Osteocyte (in vitro differentiated cells): ENCODE measurements at places on chromosomes 13 and 19. TPM values are rescaled to one million over a fixed set of nuclear protein-coding genes. Genes with fewer than 3 reads are reported as not detected.

GRCh38 chr19:35015270-35015953, 14.9 kb upstream of the SCN1B start:
- no peak for DNase-seq

DNA sequence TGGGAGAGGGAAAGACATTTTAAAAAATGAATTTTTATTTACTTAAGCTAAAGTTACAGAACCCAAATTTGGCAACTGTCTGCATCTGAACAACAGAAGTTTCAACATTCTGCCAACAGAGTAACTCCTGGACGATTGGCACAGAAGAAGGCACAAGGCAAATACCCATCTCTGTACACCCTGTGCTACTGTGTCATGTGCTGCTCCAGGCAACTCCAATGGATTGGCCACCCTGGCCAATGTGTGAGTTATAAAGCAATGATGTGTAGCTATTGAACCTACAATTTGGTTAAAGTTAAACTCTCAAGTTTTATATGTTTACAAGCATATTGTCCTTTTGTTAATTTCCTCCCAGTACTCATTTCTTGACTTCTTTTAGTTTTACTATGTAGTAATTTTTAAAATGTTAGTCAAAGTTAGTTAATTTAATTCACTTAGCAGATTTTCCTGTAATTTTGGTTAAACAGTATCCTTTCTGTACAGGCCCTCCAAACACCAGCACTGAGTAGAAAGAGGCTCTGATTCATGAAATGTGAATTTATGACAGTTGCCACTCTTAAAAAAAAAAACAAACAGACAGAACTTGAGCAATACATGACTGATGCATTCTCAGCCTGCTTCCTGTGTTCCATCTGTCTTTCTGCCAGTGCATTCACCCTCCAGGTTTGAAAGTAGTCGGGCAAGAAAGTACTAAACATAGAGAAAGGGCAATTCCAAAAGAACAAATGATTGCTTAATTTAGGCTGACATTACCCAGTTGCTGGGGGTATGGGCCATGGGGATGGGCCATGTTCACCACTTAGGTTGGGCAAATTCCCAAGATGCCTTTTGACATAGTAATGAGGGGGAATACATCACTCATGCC, 5.9 kb downstream of the STARD13 start:
- no peak for DNase-seq

- DNase-seq: no peak
These were observed 11.5 kb upstream of the MICU2 start for GRCh38 chr13:21615427-21615826.

- no peak for DNase-seq
These were observed 3.1 kb upstream of the CCDC70 start for GRCh38 chr13:51858433-51859247.

- DNase-seq: no peak
These were observed 991.2 kb downstream of the UQCRFS1 start for GRCh38 chr19:28221736-28222135.

GRCh38 chr13:73658639-73659038, 475.6 kb downstream of the KLF12 start:
- DNase-seq: no peak

- no peak for DNase-seq
These were observed 255.3 kb downstream of the SHISA2 start for GRCh38 chr13:25796474-25796873.

- DNase-seq: no peak
These were observed 5.9 kb upstream of the ZNF551 start for GRCh38 chr19:57675881-57676280.

The MBD3L3 gene
- not detected in 2 replicates for total RNA-seq

The FCGBP gene
- 0.21 and 0.38 TPM in 2 replicates for total RNA-seq

The SOX21 gene
- total RNA-seq: not detected in 2 replicates

The PROZ gene
- total RNA-seq: not detected in 2 replicates

The LILRB5 gene
- not detected in 2 replicates for total RNA-seq

The MBD3L5 gene
- not detected in 2 replicates for total RNA-seq

The MBD3L2 gene
- not detected in 2 replicates for total RNA-seq

The PPM1N gene
- total RNA-seq: 0.29 and 0.62 TPM in 2 replicates
